Stimulated activated CD8-positive, alpha-beta memory T cell treated with anti-CD3 and anti-CD28 coated beads, Interleukin-12 subunit alpha, Interleukin-12 subunit beta, amount 100 ng/mL, for 4 hours (primary cell): ENCODE measurements at places on chromosomes 4 and X.

DNA sequence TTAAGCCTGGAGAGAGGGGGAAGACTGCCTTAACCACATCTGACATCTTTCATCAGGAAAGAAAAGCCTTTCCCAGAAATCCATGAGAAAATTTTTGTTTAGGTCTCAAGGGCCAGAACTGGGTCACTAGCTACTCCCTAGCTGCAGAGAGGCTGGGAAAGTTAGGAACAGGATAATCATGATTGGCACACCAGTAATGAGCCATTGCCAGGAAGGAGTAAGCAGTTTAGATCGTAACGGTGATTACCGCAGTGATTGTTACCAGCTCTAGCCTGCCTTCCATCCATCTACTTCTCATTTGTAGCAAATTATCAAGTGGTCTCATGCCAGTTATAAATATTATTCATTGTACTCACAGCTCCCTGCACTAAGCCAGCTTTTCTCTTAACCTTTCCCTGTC lies 22.7 kb upstream of the STX18 start:
- DNase-seq = no peak

DNA sequence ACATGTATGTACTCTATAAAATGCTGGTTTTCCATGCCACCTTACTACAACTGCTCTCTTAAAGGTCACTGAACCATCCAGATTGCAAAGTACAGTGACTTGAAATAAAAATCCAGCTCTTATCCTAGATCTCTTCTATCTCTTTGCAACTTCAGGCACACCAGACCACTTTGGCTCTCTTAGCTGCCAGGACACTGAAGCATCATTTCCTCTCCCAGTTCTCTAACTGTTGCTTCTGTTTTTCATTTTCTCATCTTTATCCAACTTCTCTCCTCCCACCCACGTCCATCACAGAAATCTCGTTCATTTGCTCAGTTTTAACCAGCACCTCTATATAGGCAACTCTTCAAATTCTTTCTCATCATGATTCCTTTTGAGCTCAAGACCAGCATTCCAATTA lies 74.3 kb downstream of the METTL14 start:
- no peak for DNase-seq

GRCh38 chrX:13119386-13119785 lies 75.0 kb upstream of the FAM9C start:
- no peak for DNase-seq

DNA sequence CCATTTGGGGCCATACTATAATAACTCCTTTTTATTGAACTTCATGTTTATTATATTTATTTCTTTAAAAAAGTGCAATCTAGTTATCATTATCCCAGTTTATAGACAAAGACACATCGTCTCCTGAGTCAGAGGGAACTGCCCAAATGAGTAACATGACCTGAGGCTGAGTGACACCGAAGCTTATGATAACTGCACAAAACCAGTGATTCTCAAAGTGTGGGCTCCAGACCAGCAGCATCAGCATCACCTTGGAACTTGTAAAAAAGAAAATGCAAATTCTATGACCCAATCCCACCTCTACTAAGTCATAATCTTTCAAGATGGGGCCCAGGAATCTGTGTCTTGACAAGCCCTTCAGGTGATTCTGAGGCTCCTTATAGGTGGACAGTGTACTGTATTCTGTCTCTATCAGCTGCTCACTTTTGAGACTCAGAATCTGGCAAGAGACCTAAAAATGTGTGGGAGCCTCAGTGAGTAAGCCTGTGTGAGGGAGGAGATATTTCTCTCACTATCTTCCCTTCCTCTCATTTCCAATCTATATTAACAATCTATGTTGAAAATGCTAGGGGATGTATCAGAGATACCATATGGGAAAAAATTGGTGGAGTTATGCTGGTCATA lies 147.0 kb downstream of the PACRGL start:
- DNase-seq = no peak

GRCh38 chr4:108030332-108030731 lies 40.6 kb downstream of the HADH start:
- DNase-seq = peak; percentile 33

- DNase-seq = no peak
These were observed 56.5 kb downstream of the PRDM5 start for GRCh38 chr4:120865985-120866384.

GRCh38 chrX:132171881-132172280 lies 44.1 kb upstream of the FRMD7 start:
- no peak for DNase-seq

- DNase-seq = no peak
These were observed 150.2 kb downstream of the RRAGB start for GRCh38 chrX:55867708-55868107.

DNA sequence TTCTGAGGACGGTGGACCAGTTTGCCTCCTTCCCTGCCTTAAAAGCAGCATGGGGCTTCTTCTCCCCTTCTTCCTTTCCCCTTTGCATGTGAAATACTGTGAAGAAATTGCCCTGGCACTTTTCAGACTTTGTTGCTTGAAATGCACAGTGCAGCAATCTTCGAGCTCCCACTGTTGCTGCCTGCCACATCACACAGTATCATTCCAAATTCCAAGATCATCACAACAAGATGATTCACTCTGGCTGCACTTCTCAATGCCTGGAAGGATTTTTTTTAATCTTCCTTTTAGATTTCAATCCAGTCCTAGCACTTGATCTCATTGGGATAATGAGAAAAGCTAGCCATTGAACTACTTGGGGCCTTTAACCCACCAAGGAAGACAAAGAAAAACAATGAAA lies 255.3 kb downstream of the RAPGEF2 start:
- no peak for DNase-seq

GRCh38 chrX:74510401-74510800 lies 89.1 kb downstream of the SLC16A2 start:
- no peak for DNase-seq

GRCh38 chr4:172127168-172127567 lies 314.0 kb downstream of the GALNTL6 start:
- no peak for DNase-seq

DNA sequence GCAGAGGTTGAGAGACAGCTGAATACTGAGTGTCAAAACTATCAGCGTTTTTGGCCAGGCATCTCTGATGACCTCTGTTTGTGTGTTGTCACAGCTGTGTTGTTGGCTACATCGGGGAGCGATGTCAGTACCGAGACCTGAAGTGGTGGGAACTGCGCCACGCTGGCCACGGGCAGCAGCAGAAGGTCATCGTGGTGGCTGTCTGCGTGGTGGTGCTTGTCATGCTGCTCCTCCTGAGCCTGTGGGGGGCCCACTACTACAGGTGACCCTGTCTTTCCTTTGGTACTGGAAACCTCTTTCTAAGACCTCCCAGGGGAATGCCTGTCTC lies 86.9 kb downstream of the EGF start:
- DNase-seq = no peak

DNA sequence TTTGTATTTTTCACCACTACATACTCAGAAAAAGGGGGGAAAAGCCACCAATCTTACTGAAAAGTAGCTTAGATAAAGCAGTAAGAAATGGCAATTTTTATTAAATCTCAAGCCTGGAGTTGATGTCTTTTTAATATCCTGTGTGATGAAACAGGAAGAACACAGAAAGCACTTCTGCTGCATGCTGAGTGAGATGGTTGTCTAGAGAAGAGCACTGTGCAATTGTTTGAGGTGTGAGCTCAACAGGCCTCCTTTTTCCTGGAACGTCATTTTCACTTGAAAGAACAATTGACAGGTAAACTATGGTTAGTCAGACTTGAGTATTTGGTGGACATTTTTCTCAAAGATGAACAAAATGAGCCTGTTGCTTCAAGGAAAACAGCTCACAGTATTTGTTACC lies 73.9 kb downstream of the RTL5 start:
- DNase-seq = no peak

GRCh38 chrX:37796310-37796709 lies 16.5 kb downstream of the CYBB start:
- DNase-seq = no peak

DNA sequence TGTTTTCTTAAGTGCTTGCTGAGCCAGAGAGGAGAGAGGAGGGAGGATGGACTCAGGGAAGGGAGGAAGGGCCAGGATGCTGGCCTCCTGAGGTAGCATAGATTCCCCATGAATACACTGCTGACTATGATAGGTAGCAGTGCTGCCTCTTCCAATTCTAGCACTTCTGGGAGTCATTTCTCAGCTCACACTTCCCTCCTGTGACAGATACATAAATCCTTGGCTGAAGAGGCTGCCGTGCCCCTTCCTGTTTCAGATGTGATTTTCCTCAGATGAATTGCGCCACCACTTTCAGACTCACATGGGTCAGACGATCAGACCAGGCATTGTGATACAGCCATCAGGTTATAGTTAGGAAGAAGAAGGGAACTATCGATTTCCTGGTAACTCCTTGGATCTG lies 22.4 kb downstream of the TSC22D3 start:
- DNase-seq = no peak

DNA sequence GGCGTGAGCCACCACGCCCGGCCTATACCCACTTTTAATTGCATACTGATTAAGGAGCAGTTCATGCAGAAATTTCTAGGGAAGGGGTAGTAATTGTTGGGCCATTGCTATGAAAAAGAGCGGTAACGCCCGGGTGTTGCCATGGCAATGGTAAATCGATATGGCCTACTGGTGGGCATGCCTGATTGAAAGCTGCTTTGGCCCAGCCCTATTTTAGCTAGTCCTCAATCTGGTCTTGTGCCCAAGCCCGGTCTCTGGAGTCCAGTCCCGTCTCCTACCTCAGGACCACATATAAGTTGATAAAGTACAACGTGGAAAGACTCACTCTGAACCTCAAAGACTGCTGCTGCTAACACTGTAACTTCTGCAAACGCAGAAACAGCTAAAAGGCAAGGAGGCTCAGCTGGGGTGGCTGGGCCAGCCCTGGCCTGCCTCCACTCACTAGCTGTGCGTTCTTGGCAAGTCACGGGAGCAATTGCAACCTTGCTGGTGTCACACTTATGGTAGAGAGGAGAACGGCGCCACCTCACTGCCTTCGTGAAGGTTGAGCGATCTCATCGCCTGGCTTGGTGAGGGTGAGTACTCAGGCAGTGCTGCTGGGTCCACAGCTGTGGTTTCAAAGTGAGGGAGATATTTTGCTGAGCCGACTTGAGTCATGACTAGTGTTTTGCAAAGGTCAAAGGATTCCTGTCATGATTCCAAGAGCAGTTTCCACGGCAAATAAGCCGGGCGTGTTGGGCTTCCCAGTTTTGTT lies 57.0 kb upstream of the GRPEL1 start:
- no peak for DNase-seq

DNA sequence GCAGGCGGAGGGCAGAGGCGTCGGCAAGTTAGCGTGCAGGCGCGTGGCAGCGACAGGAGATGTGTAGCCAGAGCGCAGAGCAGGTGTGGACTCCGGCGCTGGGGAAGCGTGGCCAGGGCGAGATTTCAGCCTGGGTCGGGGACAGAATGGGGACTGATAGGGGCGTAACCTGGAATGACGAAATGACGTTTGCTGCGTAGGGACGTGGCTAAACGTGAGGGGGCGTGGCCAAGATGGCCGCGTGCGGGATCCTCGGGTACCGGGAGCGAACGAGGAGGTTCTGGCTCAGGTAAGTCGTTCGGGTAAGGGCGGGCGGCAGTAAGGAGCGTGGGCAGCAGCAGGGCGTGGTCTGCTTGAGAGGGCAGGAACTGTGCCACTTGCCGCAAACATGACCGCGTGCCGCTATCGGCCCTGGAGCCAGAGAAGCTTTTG lies 10.9 kb upstream of the CLTRN start:
- DNase-seq = peak; percentile 84

DNA sequence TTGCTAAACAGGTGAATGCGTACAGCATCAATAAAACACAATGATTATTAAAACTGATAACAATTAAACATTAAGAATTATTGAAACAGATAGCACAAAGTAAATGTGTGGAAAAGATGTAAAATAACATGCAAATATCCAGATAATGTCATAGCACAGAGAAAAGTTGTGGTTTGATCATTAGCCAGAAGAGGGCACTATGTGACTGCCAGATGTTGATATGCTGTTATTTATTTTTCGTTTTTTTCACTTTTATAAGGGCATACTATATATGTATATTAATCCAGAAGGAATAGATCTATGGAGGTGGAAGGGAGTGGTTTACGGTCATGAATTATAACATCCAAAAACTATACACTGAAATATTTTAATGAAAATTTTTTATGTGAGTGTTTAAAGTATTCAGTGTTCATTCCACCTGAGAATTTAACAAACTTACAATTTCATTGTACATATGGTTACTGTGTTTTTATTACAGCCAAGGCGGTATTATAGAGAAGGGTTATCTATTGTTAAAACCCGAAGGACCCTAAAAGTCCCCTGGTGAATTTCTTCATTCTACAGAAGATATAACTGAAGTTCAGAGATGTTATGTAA lies 211.9 kb upstream of the UGT8 start:
- no peak for DNase-seq

GRCh38 chr4:125440814-125441213 lies 126.1 kb downstream of the FAT4 start:
- DNase-seq = no peak

DNA sequence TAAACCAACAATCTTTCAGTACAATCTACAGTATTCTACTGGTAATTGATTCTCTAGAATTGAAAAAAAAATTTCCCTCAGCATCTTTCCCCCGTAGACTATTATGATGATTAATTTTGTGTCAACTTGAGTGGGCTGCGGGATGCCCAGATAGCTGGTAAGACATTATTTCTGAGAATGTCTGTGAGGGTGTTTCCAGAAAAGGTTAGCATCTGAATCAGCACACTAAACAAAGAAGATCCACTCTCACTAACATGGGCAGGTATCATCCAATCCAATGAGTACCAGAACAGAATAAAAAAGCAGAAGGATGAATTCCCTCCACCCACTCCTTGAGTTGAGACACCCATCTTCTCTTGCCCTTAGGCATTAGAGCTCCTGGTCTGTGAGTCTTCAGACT lies 186.1 kb upstream of the MAB21L2 start:
- DNase-seq = no peak

DNA sequence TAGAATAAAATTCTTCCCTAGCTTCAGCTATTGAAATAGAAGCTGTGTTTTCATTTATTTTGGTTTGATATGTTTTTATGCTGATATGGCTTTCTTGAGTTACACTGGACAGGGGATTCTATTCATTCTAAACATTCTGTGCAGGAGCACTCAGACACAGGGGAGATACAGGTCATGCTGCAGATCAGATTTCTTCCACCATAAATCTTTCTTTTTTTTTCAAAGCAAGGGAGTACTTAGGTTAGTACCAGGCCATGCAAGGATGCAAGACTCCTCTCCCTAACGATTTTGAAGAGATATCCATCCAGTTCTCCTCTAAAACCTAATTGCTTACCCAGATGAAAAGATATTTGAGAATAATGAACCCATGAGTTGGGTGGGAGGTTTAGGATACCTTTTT lies 21.4 kb downstream of the ETDC start:
- no peak for DNase-seq

GRCh38 chr4:173171098-173171497 lies 2.5 kb downstream of the GALNT7 start:
- DNase-seq = no peak
